ENCODE measurements at places on chromosomes 13 and 19.

DNA sequence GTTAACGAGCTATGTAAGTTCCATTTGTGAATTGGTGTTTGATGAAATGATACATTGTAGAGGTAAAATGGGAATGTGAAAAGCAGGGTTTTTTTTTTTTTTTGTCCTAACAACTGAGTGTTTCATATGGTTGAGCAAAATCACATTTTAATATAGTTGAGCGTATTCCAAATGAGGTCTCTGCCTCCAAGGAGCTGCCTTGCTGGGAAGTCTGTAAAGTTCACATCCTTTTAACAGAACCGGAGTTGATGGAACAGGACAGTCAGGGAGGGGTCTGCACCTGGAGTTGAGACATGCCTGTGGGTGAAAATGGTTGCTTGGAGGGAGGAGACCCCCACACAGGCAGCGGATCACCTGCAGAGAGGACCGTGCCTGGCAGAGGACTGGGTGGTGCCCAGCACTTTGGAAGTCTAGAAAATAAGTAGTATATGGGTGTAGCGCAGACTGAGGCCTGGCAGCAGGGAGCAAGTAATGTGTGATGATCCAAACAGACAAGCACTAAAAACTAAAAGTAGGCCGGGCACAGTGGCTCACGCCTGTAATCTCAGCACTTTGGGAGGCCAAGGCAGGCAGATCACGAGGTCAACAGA is 75.2 kb upstream of the UBAC2 start:
- DNase-seq: no peak

DNA sequence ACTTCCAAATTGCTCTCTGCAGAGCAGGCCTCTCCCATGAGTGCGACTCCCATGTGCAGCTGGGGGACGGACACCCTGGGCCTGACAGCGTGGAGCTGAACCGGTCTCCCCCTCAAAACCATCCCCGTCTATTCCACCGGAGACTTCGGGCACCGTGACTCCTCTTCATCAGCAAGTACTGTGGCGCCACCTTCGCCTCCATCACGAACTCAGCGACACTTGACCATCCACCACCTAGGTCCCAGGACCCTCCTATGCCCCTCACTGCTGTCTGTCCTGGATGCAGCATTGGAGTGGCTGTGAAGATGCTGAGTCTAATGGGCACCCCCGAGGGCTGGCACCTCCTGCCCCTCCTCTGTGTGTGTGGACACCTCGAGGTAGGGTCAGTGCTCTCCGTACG is 20.6 kb downstream of the CILP2 start:
- no peak for DNase-seq

DNA sequence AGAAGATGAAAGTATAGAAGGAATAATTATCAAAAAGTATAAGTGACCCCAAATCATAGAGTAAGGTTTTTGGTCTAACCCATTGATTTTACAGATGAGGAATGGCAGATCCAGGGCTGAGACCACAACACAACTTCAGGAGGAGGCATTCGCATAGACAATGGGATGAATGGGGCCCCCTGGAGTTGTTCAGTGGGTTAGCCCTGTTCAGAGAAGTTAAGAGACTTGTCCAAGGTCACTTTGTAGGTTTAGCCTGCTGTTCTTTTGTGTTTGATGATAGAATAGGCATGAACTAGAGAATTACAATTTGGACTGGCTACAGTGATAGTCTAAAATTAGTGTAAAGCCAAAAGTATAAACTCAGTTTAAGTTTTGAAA is 233.9 kb downstream of the KCNRG start:
- DNase-seq: no peak

DNA sequence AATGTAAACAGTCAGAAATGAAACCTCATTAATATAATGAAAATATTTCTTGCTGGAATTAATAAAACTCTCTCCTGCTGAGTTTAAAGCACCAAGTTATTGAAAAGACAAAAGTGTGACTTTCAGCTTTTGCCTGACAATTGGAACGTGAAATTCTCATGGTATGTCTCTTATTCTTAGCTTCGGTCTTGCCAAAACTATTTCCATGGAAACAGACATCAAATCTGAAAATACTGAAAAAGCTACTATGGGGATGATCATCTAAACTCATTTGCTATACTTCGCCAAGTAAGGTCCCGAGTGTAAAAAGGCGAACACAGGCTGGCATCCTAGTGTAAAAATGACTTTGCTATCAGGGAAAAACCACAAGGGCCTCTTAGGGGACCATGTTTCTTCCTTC is 22.8 kb downstream of the HTR2A start:
- no peak for DNase-seq

DNA sequence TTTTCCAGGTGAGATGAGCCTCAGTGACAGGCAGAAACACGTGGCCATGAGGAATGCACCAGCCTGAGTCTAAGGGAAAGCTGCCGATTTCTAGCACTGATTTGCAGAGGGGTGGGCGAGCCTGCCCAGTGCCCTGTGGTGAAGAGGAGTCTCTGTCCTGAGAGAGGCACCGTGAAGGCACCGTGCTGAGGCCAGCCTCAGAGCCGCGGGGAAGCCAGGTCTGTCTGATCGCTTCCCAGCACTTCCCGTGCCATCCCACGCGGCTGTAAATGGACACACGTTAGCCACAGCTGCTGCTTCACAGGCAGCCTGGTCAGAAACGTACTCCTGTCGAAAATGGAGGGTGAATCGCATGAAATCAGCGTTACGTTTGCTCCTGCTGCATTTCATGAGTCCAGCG is 79.8 kb downstream of the ATP11A start:
- DNase-seq: no peak

- peak; percentile 75 for DNase-seq
Observed at GRCh38 chr13:113547238-113547971, 37.1 kb upstream of the TFDP1 start.

DNA sequence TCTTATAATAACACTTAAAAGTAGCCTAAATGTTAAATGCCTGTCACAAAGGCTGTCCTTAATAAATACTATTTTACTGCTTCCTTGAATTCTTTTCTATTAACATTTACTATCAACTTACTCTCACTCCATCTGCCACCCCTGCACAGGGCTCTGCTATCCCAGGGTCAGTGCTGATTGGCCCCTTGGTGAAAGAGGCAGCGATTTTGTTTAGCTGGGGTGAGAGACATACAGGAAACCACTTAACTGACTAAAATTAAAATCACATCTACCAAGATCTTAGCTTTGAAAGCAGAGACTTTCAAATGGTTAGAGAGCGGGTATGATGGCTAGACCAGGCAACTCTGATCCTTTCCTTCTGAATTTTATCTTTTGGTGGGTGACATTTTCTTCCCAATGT is 149.9 kb upstream of the HTR2A start:
- no peak for DNase-seq

GRCh38 chr13:99677116-99677951 is 176.1 kb downstream of the TM9SF2 start:
- DNase-seq: no peak

DNA sequence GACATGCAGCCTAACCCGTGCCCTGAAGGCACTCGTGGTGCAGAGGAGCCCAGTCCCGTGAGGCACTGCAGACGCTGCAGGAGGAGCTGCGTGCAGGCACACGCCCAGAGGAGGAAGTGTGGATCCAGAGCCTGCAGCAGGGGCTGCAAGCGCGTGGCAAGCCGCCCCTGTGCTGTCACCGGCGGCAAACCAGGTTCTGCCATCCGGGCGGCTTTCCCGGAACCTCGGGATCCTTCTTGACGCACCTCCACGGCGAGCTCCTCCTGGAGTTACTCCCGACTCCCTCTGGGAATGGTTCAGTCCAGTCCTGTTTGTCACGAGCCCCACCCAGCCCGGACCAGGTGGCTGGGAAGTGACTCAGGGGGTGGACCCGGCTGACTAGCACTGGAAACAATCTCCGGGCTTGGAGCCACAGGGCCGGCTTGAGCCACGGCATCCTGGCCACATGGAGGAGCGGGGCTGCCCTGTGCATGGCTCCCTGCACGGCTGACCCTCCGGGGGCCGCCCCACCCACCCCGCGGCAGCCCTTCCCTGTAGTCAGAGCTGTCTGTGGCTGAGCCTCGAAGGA is 10.2 kb downstream of the DPP9 start:
- peak; percentile 92 for DNase-seq

GRCh38 chr13:100506154-100506553 is 82.4 kb downstream of the GGACT start:
- no peak for DNase-seq

GRCh38 chr13:97109256-97109655 is 112.9 kb upstream of the MBNL2 start:
- no peak for DNase-seq

GRCh38 chr19:39502640-39503417 is 4.1 kb downstream of the DLL3 start:
- peak; percentile 63 for DNase-seq

DNA sequence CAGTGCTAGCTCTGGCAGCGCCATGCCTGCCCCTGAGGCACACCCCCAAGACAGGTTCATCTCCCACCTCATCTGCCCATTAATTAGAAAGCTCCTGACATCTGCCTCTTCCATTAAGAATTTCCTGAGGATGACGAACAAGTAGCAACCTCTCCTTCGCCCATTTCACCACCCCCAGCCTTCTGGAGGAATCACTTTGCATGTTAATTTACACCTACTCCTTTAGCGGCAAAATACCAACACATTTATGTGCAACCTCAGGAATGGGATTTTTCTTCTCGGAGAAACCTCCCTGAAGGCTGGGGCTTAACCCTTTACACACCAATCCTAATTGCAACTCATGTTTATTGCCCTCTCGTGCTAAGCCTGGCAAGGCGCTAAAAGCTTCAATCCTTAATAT is 13.8 kb downstream of the SLC7A1 start:
- DNase-seq: no peak

- DNase-seq: no peak
Observed at GRCh38 chr19:2332341-2333026, 4.0 kb downstream of the SPPL2B start.

DNA sequence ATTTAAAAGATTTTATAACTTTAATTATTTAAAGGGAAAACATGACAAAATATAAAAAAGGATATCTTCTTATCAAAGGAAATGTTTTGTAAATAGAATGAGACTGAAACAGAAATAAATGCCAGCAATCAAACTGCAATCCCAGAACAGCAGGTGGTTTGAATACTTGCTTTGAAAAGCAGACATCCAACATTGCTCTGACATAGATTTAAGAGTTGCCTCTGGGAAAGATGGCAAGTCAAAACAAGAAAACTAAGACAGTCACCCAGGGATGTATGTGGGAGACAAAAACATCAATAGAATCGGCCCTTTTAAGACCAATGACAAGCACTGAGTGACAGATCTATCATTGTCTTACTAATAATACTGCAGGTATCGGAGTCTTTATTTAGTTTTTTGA is 789.7 kb upstream of the GPC6 start:
- no peak for DNase-seq

DNA sequence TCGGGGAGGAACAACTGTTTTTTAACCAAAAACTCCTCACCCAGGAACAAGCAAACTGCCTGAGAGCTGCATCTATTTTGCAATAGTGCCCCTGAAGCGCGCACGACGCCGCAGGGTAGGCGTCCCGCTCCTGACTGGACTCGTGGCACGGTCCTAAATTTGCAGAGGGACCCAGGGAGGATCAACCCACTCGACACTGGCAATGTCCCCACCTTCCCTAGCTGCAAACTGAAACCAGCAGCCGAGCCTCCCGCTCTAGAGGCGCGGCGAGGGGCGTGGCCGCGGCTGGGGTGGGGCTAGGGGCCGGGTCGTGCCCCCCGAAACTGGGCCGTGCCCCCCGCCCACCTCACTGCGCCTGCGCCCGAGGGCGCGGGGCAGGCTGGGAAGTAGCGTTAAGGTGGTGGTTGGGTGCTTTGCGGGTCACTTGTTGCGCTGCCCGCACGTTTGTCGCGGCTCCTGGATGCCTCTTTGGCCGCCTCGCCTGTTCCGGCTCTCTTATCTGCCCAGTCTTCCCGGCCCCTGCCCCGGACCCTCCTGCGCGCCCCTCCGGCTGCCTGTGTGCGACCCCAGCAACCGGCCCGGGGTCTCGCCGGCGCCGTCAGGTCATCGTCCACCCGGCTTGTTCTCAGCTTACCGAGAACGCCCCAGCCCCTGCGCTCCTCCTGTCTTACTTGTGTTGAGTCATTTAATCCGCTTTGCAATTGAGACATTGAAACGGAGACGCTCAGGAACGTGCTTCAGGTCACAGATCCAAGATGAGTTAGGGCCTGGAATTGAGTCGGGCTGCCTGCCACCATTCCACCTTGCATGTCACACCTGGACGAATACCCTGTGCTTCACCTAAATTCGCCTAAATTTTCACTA is 37.9 kb upstream of the LSM14A start:
- DNase-seq: peak; percentile 64

GRCh38 chr19:14519860-14520407 is 1.7 kb upstream of the DNAJB1 start:
- DNase-seq: peak; percentile 72

DNA sequence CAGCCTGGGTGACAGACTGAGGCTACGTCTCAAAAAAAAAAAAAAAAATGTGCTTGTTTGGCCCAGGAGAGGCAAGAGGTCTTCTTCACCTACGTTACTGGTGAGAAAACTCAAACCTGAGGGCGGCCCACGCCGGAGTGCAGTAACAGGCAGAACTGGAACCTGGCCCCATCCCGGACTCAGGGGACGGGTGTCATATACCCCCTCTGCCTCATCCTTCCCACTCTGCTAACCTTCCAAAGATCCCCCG is 414 bp upstream of the ADAT3 start:
- no peak for DNase-seq

GRCh38 chr19:31349160-31349881 is at the start of gene TSHZ3:
Gene TSHZ3 (minus strand): TSS chr19:31349436. CDS start chr19:31349219, 217 bp downstream.
- DNase-seq: peak; percentile 88

- peak; percentile 98 for DNase-seq
Observed at GRCh38 chr13:24032252-24032651, 128.3 kb upstream of the SPATA13 start.

GRCh38 chr19:17673937-17674799 is 14.0 kb downstream of the UNC13A start:
- DNase-seq: no peak

DNA sequence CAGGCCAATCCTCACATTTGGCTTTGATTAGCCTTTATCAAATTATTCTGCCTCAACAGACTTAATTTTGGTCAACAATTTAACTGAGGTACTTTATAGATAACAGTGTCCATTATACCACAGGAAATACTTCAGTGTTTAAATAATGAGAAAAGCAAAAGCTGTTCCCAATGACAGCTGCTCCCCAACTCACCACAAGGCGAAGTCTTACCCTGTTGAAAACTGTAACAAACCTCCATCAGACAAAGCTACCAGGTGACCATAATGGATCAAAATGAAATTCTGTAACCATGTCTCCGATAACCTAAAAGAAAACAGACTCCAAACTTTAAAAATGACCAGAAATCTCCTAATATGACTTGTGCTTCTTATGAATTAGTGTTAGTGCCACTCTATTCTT is 50.3 kb downstream of the ZNF44 start:
- DNase-seq: no peak

All from fibroblast of the aortic adventitia (primary cell).